Amygdala (tissue), 56 donors: ENCODE measurements at places on chromosomes 4 and X.

DNA sequence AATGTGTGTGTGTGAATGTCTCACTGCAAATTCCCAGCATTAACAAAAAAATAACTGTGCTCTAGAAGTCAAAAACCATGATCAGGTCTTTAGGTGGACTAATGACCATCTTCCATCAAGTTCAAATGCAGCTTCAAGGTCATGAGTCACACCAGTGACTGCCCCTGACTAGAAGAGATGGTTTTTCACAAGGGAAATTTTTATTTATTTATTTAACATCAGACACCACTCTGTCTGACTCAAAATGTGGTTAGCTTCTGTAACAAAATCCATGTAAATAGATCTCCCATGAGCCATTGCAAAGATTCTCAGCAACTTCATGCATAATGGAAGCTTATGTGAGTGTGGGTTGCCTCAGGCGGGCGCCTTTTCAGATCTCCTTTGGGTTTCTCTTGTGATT, 219.2 kb downstream of the KIT start:
- no peak for DNase-seq

DNA sequence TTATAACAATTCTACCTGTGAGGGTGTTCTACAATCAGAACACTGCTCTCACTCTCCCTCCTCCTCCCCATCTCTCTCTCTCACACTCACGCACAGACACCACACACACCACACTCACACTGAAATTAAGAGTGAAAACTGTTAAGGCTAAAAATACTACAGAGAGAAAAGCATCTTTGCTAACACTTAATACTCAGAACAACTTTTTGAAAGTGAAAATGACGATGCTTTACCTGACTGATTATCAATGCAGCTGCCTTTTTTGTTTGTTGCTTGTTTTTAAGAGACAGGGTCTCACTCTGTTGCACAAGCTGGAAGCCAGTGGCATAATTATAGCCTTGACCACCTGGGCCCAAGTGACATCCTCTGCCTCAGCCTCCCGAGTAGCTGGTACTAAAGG, 222.4 kb downstream of the APBB2 start:
- no peak for DNase-seq

DNA sequence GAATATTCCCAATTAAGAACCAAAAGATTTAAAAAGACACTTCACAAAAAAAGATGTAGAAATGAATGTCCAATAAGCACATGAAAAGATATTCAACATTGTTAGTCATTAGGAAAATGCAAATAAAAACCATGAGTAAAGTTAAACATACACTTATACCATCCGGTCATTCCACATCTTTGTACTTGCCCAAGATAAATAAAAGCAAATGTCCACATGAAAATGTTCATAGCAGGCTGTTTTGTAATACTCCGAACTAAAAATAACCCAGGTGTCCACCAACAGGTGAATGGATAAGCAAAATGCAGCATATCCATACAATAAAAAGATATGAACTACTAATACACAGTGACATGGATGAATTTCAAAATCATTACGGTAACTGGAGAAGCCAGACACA, 28.6 kb upstream of the ZCCHC4 start:
- DNase-seq, result no peak

GRCh38 chrX:34275699-34276098, 143.6 kb upstream of the FAM47A start:
- DNase-seq, result no peak

- no peak for DNase-seq
Observed at GRCh38 chrX:111917591-111917990, 41.6 kb downstream of the TRPC5OS start.

DNA sequence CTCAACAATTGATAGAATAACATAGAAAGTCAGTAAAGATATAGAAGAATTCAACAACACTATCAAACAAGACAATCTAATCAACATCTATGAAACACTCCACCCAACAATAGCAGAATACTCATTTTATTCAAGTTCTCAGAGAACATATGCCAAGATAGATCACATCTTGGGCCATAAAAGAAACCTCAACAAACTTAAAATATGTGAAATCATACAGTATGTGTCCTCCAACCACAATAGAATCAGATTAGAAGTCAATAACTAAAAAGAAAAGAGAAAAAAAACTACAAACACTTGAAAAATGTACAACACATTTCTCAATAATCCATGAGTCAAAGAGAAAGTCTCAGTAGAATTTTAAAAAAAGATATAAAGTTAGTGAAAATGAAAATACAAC, 78.6 kb upstream of the LDB2 start:
- DNase-seq, result no peak

GRCh38 chr4:40307627-40308497, 27.3 kb upstream of the CHRNA9 start:
- DNase-seq, result no peak

GRCh38 chrX:118530219-118530911, 34.8 kb downstream of the DOCK11 start:
- DNase-seq, result no peak

DNA sequence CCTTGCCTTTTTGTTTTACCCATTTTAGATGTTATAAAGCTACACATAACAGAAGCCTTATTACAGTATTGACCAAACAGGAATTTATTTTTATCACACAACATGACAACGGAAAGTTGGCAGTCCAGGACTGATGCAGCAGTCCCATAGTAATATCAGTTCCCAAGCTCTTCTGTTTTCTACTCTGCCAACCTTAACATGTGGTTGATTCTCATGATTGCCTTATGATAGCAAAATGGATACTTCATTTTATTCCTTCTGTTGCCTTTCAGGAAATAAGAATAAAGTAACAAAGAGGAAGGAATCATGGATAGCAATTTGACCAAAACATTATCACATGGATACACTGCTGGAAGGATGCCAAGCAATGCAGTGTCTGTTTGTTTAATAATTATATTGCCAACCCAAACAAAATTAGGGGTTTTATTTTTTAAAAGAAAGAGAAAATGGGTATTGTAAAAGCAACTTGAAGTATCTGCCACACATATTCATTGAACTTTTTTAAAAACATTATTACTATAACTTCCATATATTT, 275.7 kb downstream of the STPG2 start:
- DNase-seq, result no peak

- DNase-seq, result no peak
Observed at GRCh38 chr4:72900952-72901351, 168.6 kb downstream of the COX18 start.

DNA sequence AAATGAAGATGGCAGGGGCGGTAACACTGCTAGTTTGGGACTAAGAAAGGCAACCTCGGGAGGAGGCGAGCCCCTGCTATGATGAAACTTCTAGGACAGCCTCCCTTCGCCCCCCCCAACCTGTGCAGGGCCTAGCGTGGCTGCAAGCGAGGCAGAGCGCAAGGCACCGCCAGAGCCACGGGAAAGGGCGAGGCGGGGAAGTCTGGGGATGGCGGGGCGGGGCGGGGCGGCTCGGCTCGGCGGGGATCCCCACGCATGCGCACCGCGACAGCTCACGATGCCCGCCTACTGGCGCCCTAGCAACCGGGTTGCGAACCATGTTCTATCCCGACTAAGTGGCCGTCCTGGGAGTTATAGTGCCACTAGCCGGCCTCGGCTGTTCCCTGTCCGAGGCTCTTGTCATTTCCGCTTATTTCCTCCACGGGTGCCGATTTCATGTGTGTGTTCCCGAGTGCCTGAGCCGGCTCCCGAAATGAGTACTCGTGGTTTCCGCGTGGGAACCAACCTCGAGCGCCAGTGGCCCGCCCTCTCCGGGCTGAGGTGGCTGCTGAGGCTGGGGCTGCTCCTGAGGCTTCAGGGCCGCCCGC, 28.7 kb upstream of the RBMX start:
- peak; percentile 44 for DNase-seq

- DNase-seq, result no peak
Observed at GRCh38 chr4:108166441-108167315, 2.1 kb downstream of the LEF1 start.

DNA sequence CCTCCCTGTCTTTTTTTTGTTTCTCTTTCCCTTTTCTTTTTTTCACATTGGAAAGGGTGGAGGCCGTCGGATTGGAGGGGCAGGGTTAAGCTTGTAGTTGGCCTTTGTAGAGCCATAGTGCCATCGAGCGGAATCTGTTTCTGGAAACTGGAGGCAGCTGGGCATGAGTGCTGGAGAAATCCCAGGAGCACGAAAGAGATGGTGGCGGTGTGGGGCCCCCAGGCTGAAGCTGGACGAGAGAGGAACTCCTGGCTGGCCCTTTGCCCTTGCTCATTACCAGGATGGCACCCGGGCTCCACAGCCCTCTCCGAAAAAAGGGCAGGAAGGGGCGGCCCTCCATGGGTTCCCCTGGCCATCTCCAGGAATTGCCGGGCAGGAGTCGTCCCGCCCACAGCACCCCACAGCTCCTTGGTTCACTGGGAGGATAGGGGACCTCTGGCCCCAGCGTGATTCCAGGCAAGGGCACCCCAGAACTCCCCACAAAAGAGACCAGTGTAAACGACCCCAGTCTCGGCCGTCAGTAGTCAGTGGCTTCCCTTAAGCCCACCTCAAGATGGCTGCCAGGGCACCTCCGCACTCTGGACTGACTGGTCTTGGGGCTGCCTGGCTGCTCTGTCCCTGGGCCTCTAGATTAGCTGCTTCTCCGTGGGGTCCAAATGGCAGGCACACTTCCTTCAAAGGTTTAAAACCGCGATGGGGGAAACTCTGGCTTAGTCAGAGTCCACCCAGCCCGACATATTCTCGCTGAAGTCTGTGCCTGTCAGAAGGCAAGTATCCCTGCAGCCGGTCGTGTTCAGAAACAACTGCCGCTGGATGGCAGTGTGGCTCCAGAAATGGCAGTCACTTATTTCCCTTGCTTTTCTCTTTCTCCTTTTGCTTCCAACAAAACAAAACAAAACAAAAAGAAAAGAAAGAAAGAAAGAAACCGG, 74.1 kb downstream of the NBDY start:
- DNase-seq, result peak; percentile 44

DNA sequence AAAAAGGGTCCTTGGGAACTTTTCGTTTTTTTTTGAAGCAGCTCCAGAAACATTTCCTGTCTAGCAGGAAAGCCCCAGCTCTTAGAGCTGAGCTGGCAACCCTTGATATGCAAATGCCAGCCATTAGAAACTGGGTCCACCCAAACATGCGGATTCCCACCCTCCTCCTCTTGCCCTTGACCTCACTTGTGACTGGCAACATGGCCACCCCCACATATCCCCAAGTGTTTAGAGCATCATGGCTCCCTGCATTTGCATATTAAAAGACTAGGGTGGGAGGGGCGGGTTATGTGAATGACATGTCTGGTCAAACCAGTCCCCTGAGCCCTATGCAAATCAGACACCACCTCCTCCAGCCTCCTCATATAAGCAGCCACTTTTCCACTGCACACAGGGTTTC, 671.1 kb downstream of the FAT4 start:
- no peak for DNase-seq

DNA sequence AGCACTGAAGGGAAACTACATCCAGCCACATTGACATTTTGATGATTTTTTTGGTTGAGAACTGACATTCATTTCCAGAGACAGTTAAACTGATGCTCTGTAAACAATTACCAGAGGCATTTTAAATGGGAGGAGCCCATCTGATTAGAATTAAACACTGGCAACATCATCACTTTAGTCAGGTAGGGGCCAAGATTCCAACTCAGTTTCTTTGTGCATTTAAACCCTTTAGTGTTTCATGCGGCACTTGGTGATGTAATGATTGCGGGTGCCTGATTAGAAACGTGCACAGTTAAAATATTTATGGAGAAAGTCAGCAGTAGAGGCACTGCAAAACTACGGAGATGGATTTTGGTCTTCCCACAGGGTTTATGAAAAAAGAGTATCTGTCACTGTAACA, 16.1 kb downstream of the TNIP3 start:
- no peak for DNase-seq
